HEK293T (cell line): ENCODE measurements at places on chromosomes 11 and 22.

DNA sequence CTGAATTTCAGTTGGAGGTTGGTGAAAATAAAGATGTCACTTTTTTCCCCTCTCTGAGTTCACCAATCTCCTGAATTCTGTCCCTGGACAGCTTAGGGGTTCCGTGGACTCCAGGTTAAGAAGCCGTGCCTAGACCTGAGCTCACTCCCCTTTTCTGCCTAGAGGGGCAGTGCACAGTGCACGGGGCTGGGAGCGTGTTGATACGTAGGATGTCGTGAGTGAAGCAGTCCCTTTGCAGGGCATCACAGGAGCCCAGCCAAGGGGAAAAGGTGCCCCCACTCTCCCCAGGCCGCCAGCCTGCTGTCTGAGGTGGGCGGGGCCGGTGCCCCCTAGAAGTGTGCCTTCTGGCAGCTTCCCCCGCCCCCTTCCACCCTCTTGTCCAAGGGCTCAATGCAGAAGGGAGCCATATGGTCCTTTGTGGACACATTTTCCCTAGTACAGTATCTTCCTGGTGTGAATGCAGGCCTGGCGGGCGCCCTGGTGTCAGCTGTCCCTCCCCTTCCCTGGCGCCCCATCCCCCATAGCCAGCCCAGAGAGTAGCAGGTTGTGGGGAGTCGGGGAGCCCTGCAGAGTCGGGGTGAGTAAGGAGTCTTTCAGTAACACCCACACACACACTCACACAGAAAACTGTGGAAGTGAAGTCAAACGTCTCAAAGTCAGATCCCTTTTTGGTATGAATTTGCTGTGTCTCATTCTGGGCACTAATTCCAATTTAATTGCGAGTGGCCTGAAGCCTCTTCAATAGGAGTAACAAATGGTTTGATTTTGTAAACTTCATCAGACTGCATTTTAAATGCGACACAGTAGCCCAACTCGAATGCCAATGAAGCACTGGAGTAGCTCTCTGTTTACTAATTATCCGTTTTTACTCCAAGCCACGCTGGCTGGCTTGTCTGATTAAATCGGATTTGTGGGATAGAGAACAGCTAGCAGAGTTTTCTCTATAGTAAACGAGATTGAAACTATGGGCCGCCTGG, 67.5 kb upstream of the NNMT start:
- DNase-seq = no peak

- DNase-seq = no peak
These were observed 14.1 kb downstream of the VSIG10L2 start for GRCh38 chr11:125959931-125960330.

GRCh38 chr11:104051778-104052177, 15.3 kb downstream of the DDI1 start:
- no peak for DNase-seq

- DNase-seq = no peak
These were observed 4.3 kb upstream of the LMO1 start for GRCh38 chr11:8267831-8268529.

DNA sequence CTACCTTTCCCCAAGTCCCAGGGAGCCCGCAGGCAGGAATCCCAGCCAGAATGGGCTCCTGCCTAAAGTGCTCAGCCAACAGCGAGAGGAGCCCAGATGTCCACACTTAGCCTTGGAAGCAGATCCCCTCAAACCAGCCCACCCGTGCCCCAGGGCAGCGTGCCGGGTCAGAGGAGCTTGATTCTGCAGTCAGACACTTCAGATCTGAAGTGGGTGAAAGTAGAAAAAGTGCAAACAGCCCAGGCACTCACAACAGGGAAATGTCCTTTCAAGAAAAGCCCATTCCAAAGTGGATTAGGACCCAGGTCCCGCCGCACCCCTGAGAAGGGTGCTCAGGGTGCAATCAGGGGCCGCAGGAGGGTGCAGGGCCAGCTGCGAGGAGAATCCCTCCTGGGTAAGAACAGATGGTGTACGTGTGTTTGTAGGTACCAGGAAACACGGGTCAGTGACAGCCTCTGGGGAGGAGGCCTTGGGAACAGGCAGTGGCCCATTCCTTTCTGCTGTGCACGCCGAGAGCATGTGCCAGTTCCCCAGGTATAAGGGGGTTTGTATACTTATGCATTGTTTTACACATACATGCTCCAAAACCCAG, 17.7 kb downstream of the ELFN2 start:
- no peak for DNase-seq

DNA sequence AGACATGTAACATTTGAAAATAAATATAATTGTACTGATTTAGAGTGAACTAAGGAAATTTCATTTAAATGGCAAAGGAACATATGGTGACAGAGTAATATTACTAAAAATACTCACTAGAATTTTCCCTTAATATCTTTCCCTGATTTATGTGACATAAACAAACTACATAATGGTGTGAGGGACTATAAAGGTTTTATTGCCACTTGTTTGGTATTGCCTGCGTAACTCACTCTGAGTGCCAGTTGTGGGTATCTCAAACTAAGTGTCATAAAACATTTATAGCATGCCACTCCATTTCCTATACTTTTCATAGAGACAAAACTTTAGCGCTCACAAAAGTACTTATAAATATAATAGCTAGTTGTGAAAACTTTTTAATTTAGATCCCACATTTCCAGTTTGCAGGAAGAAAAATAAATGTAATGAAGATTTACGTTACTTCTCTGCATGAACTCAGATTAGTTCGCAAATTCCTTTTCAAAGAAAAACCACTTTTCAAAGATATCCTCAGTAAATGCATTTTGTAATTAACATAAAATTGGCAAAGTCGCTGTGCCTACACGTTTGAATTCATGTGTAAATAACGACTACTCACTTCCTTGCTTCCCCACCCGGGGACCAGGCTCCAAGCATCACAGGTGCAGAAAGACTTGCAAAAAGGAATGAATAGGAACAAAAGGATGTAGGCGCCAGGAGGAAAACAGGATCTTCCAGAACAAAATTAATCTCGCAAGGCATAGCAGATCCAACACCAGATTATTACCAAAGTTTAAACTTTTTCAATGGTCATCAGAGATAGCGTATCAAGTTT, 1.6 kb upstream of the QSER1 start:
- DNase-seq = peak; percentile 61

DNA sequence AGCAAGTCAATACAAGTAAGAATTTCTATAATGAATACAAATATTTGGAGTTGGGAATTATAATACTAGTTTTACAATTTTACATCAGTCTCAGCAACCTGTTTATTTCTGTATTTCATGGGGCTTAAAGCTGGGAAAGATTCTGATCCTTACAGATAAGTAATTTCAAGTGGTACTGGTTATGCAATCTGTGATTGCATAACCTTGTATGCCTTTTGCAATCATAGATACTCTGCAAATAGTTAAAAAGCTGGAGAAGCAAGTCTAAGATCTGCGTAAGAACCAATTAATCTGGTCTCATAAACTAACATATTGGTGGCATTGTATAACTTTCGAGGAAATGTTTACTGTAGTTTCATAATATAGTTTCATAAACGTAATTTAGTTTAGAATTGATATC, 198.3 kb upstream of the PGR start:
- no peak for DNase-seq

DNA sequence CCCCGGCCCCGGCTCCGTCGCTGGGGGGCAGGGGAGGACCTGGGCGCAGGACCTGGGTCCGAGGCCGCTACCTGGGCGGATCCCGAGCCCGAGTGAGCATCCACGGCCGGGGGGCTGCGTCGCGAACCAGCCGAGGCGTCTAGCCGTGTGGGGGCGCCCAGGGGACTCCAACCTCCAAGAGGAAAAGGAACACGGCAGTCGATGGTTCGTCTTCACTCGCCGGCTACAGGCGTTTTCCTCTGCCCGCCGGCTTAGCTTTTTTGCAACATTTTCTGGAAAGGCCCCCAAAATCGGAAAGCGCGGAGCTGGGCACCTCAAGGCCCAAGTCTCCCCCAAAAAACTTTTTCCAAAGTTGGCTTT, 666 bp downstream of the PDGFB start:
- DNase-seq = no peak

GRCh38 chr11:954392-955153, 28.9 kb downstream of the AP2A2 start:
- DNase-seq = no peak

- no peak for DNase-seq
These were observed 20.2 kb downstream of the C11orf96 start for GRCh38 chr11:43962383-43963278.

GRCh38 chr11:133940034-133940433, 16.7 kb downstream of the IGSF9B start:
- no peak for DNase-seq

DNA sequence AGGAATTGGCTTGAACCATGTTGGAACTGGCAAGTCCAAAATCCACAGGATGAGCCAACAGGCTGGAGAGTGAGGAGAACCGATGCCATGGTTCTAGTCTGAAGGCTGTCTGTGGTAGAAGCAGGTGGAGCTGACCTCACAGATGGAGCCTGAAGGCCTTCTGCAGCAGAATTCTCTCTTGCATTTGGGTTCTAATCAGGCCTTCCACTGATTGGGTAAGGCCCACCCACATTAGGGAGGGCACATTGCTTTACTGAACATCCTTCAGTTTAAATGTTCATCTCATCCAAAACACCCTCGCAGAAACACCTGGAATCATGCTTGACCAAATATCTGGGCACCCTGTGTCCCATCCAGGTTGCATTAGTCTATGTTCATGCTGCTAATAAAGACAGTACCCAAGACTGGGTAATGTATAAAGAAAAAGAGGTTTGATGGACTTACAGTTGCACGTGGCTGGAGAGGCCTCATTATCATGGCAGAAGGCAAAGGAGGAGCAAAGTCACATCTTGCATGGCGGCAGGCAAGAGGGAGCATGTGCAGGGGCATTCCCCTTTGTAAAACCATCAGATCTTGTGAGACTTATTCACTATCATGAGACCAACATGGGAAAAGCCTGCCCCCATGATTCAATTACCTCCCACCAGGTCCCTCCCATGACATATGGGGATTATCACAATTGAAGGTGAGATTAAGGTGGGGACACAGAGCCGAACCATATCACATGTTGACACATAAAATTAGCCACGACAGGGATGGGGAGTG, 15.9 kb downstream of the SMIM38 start:
- no peak for DNase-seq

DNA sequence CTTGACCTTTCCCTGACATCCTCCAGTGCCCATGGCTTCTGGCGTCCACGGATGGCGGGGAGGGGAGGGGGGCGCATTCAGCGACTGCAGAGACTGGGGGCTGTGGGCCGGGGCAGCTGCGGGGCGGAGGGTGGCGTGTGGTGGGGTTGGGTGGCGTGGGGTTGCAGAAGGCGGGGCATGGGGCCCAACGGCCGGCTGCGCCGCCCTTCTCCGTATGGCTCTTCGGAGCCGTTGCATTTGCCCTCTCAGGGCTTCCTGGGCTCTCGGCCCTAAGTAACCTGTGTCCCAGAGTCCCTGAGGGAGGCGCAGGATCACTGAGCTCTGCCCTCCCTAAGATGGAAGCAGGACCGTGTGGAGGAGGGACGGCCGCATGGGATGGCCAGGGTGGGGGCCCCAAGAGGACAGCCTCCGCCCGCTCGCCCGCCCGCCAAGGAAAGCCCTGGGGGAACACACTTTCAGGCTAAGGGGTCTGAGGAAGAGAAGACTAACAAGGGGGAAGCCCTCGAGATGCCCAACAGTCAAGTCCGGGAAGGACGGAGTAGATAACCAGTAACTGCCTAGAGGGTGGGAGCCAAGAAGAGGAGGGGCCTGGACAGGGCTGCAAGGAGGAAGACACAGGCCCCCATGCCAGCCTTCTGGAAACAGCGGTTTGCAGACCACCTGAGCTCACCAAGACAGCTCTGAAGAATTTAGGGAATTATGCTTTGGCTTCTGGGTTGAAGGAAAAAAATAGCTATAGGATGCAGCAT, 9.2 kb upstream of the AIFM3 start:
- no peak for DNase-seq

DNA sequence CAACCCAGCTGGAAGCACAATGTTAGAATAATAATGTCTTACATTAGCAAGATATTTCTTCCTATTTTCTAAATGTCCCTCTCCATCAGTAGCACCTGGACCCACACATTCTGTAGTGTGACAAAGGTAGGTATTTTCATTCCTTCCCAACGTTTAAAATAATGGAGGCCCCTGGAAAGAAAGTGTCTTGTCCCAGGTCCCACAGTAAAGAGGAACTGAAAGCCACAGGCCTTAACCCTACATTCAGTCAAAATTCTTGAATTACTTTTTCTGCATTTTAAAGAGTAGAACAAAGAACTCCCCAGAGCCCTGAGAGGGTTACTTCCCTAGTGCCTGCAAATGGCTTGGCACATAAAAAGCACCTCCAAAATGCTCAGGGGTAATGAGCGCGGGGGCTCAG, 26.3 kb downstream of the OPCML start:
- no peak for DNase-seq

DNA sequence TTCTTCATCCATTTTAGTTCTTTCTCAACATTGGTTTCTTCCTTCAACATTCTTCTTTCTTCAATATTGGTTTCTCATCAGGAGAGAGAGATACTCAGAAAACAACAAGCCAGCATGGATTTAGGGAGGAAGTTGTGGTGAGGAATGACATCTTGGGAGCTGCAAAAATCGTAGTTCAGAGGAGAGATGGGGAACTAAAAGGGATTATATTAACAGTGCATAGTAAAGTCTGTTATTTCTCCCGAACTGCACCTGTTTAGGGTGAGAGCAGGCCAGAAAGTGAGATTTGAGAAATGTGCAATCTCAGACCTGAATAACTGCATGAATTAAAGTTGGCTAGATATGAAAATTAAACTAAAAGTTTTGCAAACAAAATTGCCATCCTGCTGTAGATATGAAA, 94.5 kb downstream of the CASP12 start:
- no peak for DNase-seq
